ENCODE measurements at places on chromosomes 5 and 9. TPM values are rescaled to one million over a fixed set of nuclear protein-coding genes. Genes with fewer than 3 reads are reported as not detected.

Gene SUSD3
- 2.2 TPM for total RNA-seq

Gene SPRY4
- total RNA-seq = 11.5 TPM

Gene TYRP1
- not detected for total RNA-seq

Gene SELENOP
- total RNA-seq = 503 TPM

Gene OR13C4
- total RNA-seq = not detected

Gene NR5A1
- total RNA-seq = 88.4 TPM

Gene CYSRT1
- total RNA-seq = 4.9 TPM

Gene VLDLR
- total RNA-seq = 12.8 TPM
